ENCODE measurements at places on chromosomes 16 and 17.
A peak's percentile ranks its signal among the peaks of the same experiment; 100 is the strongest.

GRCh38 chr17:68792042-68792685 is 163.0 kb downstream of the ABCA8 start:
- ATAC-seq, result no peak

GRCh38 chr16:1430214-1430758 is 592 bp upstream of the PERCC1 start:
- ATAC-seq, result no peak

DNA sequence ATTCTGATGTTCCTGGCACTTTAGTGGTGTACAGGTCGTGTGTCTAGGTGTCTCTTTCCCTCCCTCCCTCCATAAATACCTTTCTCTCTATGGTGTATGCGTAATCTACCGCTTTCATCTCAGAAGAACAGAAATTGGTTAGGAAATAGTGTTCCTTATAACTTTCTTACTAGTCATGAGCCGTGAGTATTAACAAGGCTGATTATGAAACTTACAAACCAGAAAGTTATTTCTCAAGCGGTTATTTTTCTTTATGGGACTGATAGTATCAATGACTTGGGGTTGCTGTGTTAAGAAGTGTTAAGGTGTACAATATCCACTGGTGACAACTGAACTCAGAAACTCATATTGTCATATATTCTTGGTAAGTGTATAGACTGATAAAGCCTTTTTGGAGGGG is 13.2 kb upstream of the MYH11 start:
- no peak for ATAC-seq

DNA sequence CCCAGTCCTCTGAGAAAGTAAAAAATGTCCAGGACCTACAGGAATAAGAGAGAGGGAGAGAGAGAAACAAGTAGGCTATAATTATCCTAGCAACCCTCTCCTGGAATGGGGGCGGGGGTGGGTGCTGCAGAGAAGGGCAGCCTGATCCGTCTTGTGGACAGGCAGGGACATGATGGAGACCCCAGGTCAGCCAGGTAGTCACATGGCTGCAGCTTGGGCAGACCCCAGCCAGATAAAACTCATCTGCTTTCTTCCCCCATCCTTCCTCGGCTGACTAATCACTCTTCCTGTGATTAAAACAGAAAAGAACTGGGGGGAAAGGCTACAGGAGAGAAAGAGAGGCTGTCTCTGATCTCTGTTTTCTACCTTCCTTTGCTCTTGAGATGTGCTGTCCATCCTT is 32.6 kb downstream of the COPZ2 start:
- peak; percentile 19 for ATAC-seq

GRCh38 chr16:55399911-55400310 is 75.9 kb downstream of the IRX6 start:
- ATAC-seq, result no peak

DNA sequence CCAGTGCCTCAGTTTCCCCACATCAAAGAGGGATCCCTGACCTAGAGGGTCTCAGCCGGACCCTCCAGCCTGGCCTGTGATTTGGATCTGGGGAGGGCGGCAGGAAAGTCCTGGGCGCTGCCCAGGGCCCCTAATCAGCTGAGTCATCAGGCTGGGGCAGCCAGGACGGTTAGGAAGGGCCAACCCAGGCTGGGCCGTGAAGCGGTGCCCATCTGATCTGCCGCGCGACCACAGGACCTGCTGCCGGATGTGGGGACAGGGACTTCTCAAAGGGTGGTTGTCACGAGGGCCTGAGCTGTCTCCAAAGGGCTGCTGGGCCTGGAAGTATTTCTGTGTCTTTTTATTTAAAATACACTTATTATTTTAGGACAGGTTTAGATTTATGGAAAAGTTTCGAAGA is 4.4 kb downstream of the TPSAB1 start:
- ATAC-seq, result peak; percentile 61

- ATAC-seq, result no peak
Measured at GRCh38 chr17:70171159-70171558, 1.8 kb downstream of the KCNJ2 start.

- ATAC-seq, result peak; percentile 90
Measured at GRCh38 chr16:17070882-17071592, 399.7 kb downstream of the XYLT1 start.

- peak; percentile 25 for ATAC-seq
Measured at GRCh38 chr17:32341141-32341856, 674 bp downstream of the C17orf75 start.

DNA sequence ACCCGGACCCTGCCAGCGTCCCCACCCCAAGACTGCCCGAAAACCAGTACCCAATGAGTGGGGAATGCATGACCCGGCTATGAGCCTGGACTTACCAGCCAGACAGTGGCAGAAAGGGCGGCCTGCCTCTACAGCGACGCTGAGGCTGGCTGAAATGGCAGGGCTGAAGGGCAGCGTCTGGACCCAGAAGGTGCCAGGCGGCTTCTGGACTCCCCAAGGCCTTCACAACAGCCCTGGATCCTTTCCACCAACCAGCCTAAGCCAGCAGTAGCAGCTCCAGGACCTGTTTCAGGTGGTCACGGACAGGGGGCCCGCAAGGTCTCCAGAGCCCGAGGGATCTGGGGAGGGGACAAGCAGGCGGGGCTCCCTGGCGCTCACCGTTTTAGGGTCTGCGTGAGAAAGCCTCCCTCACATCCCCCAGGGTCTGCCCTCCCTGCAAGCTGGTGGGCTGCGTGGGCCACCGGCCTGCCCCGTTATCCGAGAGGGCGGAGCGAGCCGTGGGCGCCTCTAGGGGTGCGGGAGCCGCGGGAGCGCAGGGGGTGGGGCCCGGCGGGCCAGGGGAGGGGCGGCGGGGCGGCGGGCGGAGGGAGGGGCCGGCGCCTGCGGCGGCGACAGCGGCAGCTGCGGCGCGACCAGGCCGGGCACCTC is at the start of gene RIPOR1:
RIPOR1 (plus strand) TSS at position 608 of the 648 bp plus-strand sequence. CDS start 9,618 bp downstream, outside the sequence.
- peak; percentile 71 for ATAC-seq

- ATAC-seq, result no peak
Measured at GRCh38 chr17:1004769-1005295, 7.9 kb downstream of the TIMM22 start.

- no peak for ATAC-seq
Measured at GRCh38 chr17:82215095-82215971, 2.7 kb upstream of the CCDC57 start.

DNA sequence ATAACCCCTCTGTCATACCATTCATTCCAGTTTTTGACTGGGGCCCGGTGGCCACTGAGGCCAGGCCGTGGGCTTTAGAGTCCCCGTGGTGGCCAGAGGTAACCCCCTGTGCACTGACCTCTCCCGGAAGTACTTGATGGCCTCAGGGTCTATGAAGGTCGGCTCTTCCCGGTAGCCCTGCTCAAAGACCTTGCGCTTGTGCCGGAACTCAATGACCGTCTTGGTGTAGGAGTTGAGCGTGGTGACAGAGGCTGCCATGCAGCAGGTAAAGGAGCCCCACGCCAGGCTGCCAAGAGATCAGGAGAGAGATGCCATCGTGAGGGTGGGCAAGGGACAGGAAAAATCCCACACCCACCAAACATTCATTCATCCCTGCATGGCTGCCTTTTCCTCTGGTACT is 234.8 kb downstream of the GSG1L start:
- ATAC-seq, result no peak

DNA sequence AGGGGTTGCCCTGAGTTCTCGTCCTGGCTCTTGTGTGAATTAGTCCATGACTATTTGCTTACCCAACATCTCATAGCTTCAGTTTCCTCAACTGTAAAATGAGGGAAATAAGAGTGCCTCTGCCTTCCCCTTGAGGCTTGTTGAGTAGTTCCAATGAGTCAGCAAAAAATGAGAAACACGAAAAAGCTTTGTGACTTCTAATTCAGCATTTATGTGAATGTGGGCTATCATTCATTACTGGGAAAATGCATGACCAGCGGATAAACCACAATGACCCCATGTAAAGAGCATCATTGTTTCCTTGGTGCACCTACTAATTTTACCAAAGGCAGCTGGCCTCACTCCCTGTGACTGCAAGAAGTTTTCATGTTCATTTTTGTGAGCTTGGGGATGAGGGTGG is 374.6 kb upstream of the HSBP1 start:
- ATAC-seq, result no peak

GRCh38 chr16:22357635-22357971 is 16.8 kb downstream of the CDR2 start:
- ATAC-seq, result peak; percentile 54

DNA sequence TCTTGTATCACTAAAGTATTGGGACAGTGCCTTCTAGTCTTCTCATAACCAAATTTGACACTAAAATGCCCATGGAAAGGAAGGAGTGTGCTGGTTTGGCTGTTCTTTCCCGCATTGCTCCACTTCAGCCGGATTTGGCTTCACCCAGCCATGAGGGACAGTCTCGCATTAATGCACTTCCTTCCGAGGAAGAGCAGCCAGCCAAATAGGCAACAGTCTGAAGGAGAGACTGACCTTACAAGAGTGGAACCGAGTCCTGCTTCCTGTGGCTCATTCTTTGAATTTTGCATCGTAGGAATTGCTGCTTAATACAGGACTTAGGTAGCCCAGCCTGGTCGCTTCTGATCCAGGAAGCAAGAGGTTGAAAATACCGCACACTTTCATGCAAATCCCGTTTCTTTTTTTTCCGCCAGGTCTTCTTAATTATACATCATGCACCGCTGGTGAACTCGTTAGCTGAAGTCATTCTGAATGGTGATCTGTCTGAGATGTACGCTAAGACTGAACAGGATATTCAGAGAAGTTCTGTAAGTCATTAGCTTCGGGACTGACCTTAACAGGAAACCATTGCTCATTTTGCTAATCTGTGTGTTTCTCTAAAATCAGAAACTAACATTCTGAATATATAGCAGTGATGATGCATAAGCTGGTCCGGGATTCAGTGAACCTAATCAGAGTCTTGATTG is 38.2 kb downstream of the CLEC16A start:
- ATAC-seq, result peak; percentile 77

- ATAC-seq, result peak; percentile 96
Measured at GRCh38 chr17:44503147-44504029, at the start of gene GPATCH8. Gene GPATCH8 (minus strand): TSS chr17:44503406. CDS start chr17:44503370, 36 bp downstream.

GRCh38 chr16:80948886-80949493 is 57.7 kb downstream of the CMC2 start:
- ATAC-seq, result peak; percentile 28

DNA sequence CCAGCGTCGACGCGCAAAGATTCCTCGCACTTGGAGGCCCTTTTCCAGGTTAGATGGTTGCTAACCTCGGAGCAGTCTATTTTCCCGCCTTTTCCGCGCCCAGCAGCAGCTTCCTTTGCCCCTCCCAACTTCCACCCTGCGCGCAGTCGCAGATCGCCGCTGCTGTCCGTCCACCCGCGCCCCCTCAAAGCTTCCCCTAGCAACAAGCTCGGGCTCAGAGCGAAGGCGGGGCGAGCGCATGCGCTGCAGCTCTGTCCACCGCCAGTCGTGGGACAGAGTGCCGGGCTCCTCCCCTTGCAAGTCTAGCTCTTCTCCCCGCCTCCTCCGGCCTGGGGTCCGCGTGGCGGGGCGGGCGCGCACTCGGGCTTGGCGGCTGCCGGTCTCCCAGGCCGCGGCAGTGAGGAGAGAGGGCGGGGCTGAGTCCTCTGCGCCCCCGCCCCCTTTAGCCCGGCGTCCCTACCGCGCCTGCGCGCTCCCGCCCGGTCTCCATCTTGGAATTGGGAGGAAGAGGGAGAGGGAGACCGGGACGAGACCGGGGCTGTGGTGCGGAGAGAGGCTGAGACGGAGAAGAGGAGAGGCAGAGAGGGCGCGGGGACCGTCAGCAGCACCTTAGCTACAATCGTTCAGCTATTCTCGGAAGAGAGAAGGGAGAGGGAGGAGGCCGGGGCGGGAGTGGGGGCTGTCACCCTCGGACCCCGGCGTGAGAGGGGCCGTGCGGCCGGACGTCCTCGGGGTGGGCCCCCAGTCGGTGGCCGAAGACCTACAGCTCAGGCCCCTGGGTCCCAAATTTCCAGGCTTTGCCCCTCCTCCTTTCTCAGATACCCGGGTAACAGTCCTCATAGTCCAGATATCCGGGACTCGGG is at the start of gene TAOK2:
TAOK2 (plus strand) TSS at position 485 of the 863 bp plus-strand sequence. CDS start 3,905 bp downstream, outside the sequence.
- ATAC-seq, result peak; percentile 98

DNA sequence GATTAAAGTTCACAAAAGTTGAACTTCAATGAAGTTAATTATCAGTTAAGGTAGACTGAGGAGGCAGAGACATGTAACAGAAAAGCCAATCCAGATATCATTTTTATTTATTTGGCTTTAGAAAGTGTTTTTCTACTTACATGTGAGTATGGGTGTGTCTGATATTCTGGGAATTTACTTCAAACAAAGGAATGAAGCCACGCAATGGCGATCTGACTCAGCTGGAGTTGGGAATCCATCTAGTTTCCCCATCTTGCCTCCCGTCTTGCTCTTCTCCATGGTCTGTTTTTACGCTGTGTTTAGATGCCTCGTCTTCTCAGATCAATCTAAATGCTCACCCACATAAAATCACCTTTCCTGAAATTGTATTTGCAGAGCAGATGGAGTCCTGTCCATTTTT is 1.7 kb upstream of the KCNJ16 start:
- ATAC-seq, result no peak

DNA sequence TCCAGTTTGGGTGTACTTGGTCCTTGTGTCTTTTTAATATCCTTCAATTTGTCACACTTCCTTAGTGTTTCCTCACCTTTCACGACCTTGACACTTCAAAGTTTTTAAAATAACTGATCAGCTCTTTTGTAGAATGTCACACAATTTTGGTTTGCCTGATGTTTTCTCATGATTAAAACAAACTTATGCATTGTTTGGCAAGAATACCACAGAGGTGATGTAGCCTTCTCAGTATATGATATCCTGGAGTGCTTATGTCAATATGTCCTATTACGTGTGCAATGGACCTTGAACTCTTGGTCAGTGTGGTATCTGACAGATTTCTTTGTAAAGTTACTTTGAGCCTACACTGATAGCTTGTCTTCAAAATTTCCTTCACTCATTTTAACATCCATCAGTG is 297.4 kb downstream of the CNTNAP4 start:
- no peak for ATAC-seq

DNA sequence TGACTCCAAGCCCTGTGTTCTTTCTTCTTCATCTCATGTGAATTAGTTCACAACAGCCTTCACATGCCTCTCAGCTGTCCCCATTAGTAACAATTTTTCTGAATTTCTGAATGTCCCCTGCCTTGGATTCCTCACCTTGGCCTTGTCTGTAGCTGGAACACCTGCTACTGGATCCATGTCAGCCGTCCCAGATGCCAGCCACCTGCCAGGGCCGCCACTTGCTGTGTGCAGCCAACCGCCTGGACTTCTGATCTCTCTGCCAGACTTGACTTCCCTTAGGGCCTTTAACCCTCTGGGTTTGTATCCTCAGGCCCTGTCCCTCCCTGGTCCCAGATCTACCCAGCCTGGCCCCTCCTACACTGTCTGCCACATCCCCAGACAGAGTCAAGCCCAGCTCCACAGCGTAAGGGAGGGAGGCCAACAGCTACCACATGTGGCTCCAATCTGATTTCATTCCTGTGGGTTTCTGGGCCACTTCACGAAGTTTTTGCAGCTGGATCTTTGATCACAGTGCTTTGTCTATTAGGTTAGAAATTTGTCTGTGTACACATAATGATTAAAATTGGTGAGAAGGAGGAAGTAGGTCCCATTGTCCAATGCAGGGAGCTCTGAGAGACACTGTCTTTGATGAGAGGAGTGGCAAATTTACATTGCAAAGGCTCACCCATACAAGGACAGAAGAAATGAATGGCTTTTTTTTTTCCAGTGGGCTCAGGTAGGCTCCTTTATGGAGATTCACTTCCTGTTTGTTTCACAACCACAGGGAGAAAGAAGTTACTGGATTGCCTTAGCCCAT is 15.3 kb downstream of the MPP2 start:
- no peak for ATAC-seq

GRCh38 chr17:12990041-12990808 is 27.6 kb downstream of the ELAC2 start:
- no peak for ATAC-seq

All from activated T-helper 17 cell treated with anti-CD3 and anti-CD28 coated beads, Interleukin-2, amount 50 U/mL, for 72 hours (primary cell).